HT1080 (cell line): ENCODE measurements at places on chromosomes 2 and 18. TPM values are rescaled to one million over a fixed set of nuclear protein-coding genes. Genes with fewer than 3 reads are reported as not detected.

DNA sequence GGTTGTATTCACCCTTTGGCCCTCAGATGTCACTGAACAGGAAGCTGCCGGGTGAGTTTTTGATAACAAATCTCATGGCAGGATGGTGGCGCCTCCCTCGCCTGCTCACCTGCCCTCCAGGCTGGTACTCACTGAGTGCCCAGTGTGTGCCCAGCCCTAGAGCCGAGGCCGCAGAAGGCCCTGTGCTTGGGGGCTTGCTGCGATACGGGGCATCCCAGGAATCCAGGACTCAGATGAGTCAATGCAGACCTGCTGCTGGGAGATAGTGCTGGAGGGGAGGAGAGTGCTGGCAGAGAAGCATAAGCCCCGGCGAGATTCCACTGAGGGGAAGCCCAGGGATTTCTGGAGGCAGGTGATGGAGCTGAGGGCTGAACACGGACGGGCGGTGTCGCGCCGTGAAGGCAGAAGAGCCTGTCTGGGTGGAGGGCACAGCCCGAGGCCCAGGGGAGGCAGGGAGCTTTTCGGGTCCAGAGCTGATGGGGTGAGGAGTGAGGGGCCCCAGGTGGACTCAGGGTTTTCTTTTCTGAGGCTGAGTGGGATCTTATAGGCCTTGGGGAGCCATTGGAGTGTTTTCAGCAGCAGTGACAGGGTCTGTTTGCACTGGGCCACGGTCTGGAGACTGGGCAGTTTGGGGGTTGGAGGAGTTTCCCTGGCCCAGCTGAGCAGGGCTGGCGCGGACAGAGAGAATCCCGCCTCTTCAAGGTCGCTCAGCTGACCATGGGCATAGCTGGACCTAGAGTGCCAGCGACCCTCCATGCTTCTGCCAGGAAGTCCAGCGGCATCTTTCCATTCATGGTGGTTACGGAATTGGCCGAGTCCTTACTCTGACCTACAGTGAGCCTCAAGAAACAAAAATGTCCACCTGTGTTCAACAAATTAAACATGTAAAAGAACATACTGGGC, 35.5 kb downstream of the LDLRAD4 start:
- no peak for DNase-seq

DNA sequence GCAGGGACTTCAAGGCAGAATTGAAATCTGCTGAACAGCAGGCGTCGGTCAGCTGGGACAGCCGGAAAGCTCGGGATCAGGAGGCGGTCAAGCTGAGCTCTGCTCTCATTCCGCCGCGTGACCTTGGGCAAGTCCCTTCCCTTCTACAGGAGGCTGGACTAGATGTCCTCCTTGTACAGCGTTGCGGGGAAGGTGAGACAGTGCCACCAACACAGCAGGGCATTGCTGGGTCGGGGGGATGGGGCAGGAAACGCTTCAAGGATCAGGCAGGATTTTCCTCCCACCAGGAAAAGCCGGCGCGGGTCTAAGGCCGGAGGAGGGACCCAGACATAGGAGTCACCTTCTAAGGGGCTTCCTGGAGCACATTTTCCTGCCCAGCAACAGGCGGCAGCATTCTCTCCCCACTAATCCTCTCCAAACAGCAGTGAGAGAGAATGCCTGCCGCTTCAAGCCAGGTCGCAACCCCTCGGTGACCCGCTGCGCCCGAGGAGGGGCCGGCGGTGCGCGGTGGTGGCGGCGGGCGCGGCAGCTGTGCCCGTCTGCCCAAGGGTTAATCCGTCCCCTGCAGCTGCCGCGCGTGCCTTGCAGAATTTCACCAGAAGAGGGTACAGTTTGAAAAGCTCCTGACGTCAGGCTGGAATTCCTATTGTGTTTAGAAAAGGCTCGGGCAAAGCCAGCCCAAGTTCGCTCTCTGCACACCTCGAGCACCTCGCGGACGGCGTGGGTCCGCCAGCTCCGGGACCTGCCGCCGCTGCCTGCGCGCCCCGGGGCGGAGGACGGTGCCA, at the start of gene KCNF1:
Gene KCNF1, plus strand, starts transcription at position 644 of the 785 bp plus-strand sequence. CDS start 493 bp downstream, outside the sequence.
- peak; percentile 58 for DNase-seq

DNA sequence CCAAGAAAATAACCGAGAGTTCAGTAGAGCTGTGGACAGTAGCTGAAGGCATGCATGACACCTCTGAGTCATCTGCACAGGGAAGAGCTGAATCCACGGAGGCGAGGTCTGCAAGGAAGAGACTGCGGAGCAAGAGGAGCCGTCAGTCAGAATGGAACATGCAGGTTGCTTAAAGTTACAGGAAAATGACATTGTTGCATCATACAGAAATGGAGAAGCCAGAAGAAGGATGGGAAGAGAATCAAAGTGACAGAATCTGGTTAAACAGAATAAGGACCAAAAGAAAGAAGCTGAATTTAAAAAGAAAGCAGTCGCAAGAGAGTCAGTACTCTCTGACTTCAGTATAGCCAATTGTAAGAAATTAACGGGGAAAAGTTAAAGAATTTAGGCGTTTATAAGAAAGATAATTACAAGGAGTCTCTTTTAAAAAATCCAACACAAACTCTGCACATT, 533.8 kb downstream of the ADCYAP1 start:
- peak; percentile 9 for DNase-seq

GRCh38 chr2:221775096-221775495, 203.0 kb upstream of the EPHA4 start:
- no peak for DNase-seq

GRCh38 chr18:54453996-54454395, 96.3 kb downstream of the C18orf54 start:
- no peak for DNase-seq

DNA sequence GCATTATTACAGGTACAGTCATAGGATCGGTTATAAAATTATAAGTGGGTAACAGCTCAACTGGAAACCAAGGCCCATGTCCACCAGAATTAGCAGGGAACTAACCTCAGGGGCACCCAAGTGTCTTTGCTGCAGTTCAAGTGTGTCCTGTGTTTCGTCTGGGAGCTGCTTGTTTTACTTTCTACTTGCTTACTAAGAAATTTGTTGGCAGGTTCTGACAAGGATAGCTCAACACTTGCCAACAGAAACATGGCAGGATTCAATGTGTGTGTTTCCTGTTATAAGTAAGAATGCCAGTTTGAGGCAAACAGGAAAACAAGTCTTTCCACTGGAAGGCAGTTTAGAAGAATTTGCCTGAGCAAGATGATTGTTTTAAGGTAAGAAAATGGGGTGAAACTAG, 104.5 kb downstream of the EPHA4 start:
- DNase-seq = no peak

- DNase-seq = no peak
Observed at GRCh38 chr18:44900627-44901026, 219.9 kb downstream of the SETBP1 start.

GRCh38 chr2:219495531-219496122, 3.1 kb upstream of the GMPPA start:
- peak; percentile 63 for DNase-seq

The PARD6G gene
- total RNA-seq = 3.3 and 3.9 TPM in 2 replicates

The NCKAP5 gene
- total RNA-seq = 0.20 and 0.47 TPM in 2 replicates
